ENCODE measurements at places on chromosomes 2 and 18.

DNA sequence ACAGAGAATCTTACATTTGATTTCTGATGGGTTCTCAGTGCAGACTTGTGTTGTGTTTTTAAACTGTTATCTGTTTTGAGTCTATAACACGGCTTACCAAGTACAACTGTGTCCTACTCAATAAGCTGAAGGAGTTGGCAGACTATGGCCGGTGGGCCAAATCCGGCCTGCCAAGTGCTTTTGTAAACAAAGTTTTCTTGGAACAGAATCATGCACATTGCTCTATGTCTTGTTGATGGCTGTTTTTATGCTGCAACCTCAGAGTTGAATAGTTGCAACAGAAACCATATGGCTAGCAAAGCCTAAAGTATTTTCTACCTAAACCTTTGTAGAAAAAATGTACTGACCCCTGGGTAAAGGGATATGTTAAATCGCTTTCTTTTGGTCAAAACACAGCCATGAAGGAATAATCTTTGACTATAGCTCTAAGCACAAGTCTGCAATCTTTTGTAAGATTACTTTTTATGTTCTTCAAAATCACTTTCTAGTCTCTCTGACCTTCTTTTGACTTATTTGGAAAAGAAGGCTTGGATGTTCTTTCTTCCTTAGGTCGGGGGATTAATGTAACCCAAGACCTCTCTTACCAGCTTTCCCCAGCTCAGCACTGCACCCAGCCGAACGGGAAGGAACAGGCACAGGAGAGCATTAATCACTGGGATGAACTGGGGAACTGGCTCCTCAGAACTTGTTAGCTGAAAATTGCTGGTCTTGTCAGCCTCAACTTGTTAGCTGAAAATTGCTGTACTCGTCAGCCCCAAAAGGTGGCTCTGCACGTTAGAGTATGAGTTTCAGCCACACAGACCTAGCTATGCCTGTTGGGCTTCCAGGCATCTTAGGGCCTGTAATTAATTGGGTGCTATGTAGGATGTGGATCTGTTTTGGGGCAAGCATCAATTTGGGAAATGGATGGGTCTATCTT is 75.4 kb downstream of the CD8B2 start:
- DNase-seq: no peak

GRCh38 chr2:63486861-63487290 is 101.4 kb downstream of the WDPCP start:
- DNase-seq: peak; percentile 32

GRCh38 chr2:182818501-182818900 is 47.9 kb downstream of the FRZB start:
- DNase-seq: no peak

DNA sequence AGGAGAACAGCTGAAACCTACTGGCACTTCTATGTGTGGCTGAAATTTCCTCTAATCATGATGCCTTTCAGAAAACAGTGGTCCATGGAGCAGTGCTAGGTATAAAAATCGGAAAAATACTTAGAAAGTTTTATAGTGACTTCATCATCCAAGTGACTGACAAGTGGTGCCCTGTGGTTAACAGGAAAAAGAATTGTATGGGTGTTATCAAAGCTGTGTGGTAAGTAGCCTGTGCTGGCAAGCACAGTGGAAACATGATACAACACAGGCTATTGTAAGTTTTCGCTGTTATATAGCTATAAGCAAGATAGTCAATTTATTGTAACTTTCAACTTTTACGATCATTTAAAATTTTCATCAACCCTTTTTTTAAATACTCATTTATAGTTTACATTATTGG is 1599.7 kb upstream of the ZEB2 start:
- no peak for DNase-seq

- no peak for DNase-seq
Observed at GRCh38 chr18:48757367-48757766, 193.4 kb downstream of the SMAD7 start.
